Right renal cortex interstitium (tissue), 3 donors: ENCODE measurements at places on chromosomes 4 and X. TPM values are rescaled to one million over a fixed set of nuclear protein-coding genes. Genes with fewer than 3 reads are reported as not detected.

POU3F4 gene
- polyA plus RNA-seq = 7.5 TPM

MAGEA2B gene
- polyA plus RNA-seq = not detected

RHOXF1 gene
- polyA plus RNA-seq = not detected

F8A3 gene
- polyA plus RNA-seq = 15.3 TPM

ITGB1BP2 gene
- polyA plus RNA-seq = 1.2 TPM

NUP54 gene
- 81.8 TPM for polyA plus RNA-seq

GPC4 gene
- 23.4 TPM for polyA plus RNA-seq

RWDD4 gene
- 45.6 TPM for polyA plus RNA-seq

LRRC66 gene
- polyA plus RNA-seq = 0.58 TPM

AWAT1 gene
- not detected for polyA plus RNA-seq

RIPPLY1 gene
- 3.0 TPM for polyA plus RNA-seq

CHIC2 gene
- 35.0 TPM for polyA plus RNA-seq

PHKA1 gene
- 5.6 TPM for polyA plus RNA-seq

HSFX3 gene
- polyA plus RNA-seq = not detected
